ENCODE measurements at places on chromosomes 7 and 10.

GRCh38 chr10:14564268-14564744 is 210.4 kb downstream of the FAM107B start:
- DNase-seq, result no peak

DNA sequence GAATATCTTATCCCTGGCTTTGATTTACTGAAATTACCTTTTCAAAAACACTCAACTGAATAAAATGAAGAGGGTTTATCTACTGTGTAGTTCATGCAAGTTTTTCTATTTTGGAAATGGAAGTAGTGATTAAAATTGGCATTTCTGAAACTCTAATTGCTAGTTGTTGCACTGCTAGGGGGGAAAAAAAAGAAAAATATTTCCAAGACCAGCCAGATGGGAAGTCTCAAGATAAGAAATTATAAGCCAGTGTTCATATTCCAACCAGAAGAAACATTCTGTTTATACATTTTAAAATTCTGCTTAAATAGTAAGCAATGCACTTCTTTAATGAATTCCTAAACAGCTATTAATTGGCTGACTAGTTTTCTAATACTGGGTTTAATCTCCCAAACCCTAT is 9.4 kb upstream of the ADO start:
- no peak for DNase-seq

GRCh38 chr10:62687230-62687748 is 117.2 kb upstream of the ADO start:
- peak; percentile 51 for DNase-seq

- DNase-seq, result no peak
Observed at GRCh38 chr7:30920021-30920583, 8.4 kb downstream of the AQP1 start.

DNA sequence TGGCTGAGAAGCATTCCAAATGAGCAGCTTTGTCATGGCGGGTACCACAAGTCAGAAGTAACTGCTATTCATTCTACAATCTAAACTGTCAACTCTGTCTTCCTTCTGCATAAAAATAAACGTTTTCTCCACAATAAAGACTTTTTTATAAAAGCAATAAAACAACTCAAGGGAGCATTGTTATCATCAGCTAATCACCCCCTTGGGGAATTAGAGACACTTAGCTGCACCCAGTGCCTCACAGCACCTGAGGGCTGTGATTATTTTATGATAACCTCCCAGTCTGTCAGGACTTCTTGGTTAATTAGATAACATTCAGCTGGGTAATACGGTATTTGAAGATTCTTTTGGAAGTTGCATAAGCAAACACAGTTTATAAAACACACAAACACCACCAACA is 155.6 kb downstream of the PPP1R3A start:
- no peak for DNase-seq

GRCh38 chr7:74057216-74057925 is 26.2 kb upstream of the LIMK1 start:
- no peak for DNase-seq

DNA sequence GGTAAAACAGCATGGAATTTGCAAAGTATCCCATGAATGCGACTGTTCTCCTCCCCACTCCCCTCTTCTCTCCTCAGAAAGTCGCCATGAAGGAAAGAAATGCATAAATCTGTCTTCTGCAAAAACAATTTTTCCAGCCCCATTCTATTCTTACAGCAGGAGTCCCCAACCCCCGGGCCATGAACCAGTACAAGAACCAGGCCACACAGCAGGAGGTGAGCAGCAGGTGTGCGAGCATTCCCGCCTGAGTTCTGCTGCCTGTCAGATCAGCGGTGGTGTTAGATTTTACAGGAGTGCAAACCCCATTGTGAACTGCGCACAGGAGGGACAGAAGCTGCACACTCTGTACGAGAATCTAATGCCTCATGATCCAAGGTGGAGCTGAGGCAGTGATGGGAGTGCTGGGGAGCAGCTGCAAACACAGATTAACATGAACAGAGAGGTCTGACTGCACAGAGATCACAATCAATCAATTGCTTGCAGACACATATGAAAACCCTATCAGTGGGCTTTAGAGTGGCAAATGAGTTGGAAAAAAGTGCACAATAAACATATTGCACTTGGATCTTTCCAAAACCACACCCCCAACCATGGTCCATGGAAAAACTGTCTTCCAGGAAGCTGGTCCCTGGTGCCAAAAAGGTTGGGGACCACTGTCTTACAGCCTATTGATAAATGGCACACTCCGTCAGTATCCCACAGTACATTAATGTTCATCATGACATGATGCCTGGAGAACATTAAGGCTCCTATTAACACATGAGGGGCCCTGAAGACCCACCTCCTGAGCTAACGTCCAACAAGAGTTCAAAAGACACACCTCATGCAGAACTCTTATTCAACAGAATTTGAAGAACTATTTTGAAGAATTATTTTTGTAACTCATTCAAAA is 205.0 kb downstream of the PTPRN2 start:
- DNase-seq, result no peak

DNA sequence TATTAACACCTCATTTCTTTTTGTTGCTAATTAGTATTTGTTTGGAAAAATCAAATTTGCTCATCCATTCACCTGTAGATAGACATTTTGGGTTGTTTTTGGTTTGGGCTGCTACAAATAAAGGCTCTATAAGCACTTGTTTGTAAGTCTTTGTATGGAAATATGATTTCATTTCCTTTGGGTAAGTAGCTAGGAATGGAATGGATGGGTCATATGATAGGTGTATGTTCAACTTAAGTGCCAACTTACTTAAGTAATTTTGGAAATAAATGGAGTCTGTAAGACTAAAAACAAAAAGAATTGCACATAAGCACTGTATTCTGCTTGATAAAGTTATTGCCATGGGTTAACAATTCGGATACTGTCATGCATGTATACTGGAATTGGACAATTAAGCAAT is 157.7 kb upstream of the NAMPT start:
- no peak for DNase-seq

DNA sequence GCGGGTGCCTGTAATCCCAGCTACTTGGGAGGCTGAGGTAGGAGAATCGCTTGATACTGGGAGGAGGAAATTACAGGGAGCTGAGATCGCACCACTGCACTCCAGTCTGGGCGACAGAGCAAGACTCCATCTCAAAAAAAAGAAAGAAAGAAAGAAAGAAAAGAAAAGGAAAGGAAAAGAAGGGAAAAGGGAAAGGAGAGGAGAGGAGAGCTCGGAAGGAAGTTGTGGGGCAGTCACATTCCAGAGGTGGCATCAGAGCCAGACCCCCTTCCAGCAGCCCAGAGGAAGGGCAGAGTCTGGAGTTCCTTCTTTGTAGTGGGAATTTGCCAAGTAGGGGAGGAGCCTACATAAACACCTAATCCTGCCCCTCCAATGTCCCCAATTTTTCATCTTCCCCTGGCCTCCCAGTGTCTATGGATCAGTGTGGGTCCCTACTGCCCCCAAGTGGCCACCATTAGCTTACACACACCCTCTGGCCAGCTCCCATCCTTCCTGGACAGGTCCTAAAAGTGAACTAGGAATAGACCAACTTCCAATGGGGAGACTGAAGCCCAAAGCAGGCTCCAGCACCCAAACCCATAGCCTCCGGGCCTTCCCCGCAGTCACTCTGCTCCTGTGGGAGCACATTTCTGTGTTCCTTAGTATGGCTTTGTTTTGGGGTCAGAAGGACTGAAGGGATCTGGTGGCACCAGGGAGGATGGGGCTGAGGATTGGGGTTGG is 39.6 kb upstream of the HSPB1 start:
- peak; percentile 40 for DNase-seq

DNA sequence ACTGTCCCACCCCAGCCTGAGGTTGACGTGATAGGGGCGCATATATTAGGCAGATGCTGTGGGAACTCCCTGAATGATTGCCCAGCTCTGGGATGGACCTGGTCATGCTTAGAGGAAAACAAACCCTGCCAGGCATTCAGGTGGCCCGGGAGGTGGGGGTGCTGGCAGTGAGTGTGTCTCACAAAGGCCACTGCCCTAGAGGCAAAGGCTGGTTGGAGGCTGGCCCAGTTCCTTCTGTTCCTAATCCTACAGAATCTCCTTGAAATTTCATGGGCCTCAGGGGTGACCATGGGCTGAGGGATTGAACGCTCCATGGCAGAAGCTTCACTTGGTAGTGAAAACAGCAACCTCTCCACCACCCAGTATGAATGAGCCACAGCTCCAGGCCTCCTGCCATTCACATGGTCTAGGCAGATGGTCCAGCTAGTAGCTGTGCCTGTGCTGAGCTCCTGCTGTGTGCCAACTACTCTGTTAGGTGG is 25.6 kb downstream of the ADRA2A start:
- no peak for DNase-seq
